Activated naive CD8-positive, alpha-beta T cell treated with anti-CD3 and anti-CD28 coated beads, Interleukin-2, amount 50 U/mL, for 16 hours (primary cell): ENCODE measurements at places on chromosomes 2 and 18.

GRCh38 chr18:48053881-48054816 lies 123.7 kb upstream of the SMAD2 start:
- no peak for DNase-seq

DNA sequence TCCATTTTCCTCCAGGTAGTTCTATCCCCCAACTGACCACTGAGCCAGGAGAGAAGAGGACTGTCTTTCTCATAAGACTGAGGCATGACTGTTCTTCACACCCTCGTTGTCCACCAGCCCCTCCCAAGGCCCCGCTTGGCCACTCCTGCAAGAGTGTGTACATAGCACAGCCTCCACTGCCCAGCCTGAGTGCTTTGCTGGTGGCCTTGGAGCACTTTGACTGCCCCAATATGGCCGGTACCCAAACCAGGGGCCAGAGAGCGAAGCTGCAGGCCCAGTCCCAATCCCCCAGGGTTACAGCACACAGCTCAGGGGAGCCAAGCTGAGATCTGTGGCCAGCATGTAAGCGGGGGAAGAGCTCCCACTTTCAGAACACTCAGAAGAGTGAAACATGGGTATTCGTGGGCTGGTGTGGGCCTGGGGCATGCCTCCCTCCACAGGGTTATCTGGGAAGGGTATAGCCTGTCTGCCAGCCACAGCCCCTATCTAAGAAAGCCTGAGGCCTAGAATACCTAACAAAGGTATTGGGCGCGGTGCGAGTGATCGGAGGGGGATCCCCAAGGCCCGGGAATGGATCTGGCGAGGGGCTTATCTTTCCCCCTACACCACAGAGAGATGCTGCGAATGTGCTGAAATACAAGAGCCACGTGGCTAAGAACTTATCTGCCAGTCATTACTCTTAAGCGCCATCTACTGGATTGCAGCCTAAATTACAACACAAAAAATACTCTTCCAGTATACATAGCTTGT lies 163.8 kb downstream of the WDPCP start:
- DNase-seq, result no peak

DNA sequence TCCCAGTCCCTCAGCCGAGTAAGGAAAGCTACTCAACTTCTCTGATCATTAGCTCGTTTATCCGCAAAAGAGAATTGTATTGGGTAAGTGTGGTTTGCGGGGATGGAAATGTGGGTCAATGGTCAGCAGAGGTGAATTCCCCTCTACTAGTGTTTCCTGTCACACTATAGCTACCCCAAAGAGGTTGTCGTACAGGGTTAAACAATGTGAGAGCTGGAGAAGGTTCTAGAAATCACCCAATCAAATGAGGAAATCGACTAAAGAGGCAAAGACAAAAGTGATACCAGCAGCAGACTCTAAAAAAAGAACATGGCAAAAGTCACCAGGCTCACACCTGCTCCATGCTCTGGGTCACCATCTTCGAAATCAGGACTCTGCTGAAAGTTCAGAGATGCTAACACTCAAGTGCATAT lies 144.7 kb upstream of the ITGA4 start:
- DNase-seq, result no peak

DNA sequence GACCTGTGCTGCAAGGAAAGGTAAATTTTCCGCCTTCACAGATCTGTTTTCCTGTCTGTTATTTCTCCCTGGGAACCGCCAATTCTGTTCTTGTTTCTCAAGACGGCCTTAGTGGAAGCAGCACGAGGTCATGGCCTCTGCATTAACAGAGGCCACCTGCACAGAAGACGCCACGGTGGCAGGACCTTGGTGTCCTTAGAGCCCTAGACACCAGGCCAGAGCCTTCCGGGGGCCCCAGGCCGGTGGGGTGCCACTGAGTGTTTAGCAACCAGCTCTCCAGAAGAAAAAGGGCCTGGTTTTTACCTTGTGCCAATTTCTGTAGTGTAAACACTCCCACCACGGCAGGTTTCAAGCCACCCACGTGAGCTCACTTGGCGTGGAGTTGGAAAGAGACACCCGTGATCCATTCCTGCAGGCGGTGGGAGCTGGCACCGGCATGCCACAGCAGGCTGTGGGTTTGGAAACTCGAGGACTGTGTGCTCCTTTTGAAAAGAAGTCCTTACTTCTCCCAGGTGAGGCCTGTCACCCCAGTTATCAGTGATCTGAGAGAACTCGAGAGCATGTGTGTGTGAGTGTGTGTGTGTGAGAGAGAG lies 103.9 kb upstream of the HDAC4 start:
- DNase-seq, result no peak

GRCh38 chr18:58549814-58550339 lies 79.0 kb downstream of the ALPK2 start:
- DNase-seq, result no peak

GRCh38 chr2:168293766-168294165 lies 46.4 kb upstream of the STK39 start:
- DNase-seq, result no peak

GRCh38 chr2:31251018-31251417 lies 17.1 kb downstream of the EHD3 start:
- DNase-seq, result no peak

DNA sequence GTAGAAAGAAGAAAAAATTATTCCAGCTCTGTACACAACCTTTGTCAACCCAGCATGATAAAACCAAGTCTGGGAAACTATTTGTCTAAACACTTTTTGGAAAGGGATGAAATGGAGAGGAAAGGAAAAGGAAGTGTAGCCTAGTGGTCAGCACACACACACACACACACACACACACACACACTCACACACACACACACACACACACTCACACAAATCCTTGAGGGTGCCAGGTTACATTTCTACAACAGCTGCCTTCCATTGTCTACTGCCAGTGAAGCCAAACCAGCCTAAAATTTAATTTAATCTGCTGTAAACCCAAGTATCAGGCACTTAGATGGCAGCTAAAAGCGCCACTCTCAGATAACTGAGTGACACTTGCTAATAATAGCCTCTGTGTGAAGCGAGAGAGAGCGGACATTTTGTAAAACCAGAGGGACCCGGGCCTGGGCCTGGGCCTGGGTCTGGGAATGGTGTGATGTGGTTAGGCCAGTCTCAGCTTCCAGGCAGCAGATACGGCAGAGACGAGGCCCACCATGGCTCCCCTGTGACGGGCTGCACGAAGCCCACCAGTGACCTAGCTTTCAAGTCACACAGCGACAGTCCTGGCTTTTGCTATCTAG lies 32.4 kb downstream of the BCL11A start:
- DNase-seq, result no peak

GRCh38 chr2:11775384-11775783 lies 29.0 kb downstream of the LPIN1 start:
- no peak for DNase-seq

DNA sequence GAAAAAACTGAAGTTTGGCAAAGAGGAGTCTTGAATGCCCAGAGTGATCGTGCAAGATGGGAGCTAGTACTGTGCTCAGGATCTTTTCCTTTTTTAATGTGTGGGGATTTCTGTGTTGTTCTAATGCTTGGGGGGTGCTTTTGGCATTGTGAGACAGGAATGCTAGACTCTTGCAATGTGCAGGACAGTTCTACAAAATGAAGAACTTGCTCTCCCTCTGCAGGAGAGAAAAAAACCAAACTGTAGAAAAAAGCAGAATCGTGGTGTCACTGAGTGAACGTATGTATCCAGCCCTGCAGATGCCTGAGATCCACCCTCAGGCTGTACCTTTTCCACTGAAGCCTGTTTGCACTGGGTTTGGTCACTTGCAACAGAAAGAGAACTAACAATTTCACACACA lies 12.1 kb upstream of the TTC39C start:
- DNase-seq, result no peak

GRCh38 chr18:69839497-69839896 lies 108.2 kb downstream of the CD226 start:
- DNase-seq, result no peak

- DNase-seq, result no peak
These were observed 73.8 kb downstream of the SPTBN1 start for GRCh38 chr2:54529935-54530334.

DNA sequence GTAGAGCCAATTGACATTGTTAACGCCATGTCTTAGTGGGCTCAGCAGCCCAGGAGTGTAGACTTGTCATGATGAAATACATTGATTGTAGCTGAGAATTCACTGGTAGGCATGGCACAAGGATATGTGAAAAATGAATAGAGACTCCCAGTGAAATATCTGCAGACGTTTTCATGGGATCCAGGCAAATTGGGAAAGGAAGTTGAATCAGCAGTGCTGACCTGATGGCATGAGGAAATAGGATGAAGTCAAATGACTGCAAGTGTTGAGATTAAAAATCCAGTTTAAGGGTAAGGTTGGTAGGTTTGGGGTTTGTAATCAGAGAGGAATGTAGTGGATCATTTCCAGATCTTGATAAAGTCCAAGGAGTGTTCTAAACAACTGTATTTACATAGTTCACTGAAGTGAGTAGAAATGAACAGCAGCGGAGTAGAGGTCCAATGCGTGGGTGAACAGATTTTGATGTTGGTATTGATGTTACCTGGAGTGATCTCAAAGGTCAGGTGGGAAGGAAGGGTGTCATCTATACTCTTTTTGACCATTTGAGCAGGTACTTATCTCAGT lies 24.6 kb downstream of the INSIG2 start:
- DNase-seq, result no peak

GRCh38 chr18:55500316-55501086 lies 87.5 kb downstream of the TCF4 start:
- DNase-seq, result no peak

- no peak for DNase-seq
These were observed 336.3 kb upstream of the NRXN1 start for GRCh38 chr2:51368250-51368649.

- no peak for DNase-seq
These were observed 103.9 kb upstream of the TMEFF2 start for GRCh38 chr2:192298664-192299063.

DNA sequence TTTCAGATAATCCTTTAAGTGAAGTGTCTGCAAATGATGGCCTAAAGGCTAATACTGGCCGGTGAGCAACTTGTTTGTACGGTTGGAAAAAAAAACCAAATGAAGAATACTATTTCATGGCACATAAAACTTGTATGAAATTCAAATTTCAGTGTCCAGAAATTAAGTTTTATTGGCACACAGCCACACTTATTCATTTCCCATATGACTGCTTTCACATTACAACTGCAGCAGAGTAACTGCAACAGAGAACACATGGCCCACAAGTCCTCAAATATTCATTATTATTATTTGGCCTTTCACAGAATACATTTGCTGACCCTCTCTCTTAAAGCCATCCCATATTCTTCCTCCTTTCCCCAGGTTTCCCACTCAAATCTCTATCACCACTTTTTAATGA lies 1268.6 kb downstream of the LRP1B start:
- no peak for DNase-seq
